Stimulated activated CD4-positive, alpha-beta T cell treated with anti-CD3 and anti-CD28 coated beads, Interleukin-4, amount 100 ng/mL, for 48 hours (primary cell): ENCODE measurements at places on chromosomes 13 and 19.

DNA sequence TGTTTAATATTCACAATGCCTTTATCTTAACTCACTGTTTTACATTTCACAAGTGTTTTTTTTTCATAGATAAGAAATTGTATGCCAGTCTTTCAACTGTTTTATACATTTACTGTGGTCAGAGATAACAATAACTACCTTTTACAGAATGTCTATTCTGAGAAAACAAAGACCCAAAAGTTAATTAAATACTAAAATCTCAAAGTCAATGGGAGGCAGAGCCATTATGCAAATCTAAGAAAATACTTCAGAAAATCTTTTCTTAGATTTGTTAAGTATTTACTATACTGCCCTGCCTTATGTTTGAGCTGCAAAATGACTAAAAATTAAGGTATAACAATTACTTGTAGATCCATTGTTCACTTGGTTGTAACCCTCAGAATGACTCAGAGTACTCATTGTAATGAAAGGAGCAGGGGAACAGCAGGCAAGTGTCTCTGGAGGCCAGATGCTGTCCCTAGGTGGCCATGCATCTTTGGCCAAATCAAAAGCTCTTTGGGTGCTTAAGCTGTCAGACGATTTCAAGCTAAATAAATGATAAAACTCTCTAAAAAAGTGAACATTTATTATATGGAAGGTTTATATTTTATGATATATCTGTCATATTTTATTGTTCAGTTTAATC is 770.1 kb upstream of the PCDH20 start:
- DNase-seq: no peak

DNA sequence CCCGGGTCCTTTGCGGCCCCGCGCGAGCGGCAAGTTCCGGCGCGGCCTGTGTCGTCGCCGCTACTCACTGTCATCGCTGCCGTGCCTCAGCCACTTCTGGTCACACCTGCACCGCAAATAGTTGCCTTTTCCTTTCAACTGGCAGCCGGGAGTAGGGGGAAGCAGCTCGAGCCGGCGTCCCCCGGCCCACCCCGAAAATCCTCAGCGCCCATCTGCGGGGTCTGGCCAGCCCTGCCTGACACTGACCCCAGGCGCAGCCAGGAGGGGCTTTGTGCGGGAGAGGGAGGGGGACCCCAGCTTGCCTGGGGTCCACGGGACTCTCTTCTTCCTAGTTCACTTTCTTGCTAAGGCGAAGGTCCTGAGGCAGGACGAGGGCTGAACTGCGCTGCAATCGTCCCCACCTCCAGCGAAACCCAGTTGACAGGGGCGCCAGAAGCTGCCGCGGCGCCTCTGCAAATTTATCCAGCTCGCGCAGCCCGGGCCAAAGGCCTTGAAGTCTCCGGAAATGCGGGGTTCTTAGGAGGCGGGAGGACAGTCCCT is 1.7 kb downstream of the PDX1 start:
- no peak for DNase-seq

DNA sequence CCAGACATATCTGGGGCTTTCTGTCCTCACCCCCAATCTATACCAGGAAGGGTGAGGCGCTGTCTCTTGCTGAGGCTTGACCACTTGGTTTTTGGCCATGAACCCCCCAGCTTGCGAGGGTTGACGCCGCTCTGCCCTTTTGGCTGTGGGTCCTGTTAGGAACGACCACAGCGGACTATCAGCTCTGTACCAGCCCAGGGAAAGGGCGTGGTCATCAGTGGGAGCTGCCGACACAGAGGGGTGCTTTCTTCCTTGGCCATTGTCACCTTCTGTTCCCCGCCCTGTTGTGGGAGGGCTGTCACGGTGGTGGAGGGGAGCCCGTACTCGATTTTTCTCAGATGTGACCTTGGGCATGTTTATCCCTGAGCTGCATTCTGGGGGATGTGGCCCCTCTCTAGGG is 5.7 kb downstream of the DCAF15 start:
- DNase-seq: no peak

DNA sequence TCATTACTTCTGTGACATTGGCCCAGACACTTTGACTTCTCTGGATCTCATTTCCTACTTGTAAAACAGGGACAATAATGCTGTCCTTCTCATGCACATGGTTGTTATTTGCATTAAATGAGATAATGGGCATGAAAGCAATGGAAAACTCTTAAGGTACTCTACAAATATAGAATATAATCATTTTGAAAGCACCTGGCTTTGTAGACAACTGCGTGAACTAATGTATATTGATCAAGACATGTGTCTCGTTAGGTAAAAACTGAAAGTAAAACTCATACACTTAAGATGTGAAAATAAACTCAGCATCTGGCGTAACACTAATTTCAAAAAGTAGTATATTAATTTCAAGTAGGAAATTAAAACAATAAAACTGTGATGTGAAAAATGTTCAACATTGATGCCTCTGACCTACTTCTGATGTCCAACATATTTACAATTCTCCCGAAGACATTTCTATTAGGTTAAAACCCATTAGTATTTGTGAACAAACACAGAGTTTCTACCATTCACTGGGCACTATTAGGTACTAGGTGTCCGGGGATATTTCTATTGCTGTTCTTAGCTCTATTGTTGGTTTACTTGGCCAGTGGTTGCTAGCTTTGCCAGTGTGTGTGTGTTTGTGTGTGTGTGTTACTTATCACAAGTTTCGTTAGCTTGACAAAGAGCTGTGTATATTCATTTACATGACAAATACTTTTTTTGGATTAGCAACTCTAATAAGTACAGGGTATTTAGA is 220.5 kb downstream of the KCNRG start:
- DNase-seq: no peak

GRCh38 chr13:75651013-75651412 is 14.9 kb downstream of the LMO7 start:
- no peak for DNase-seq

DNA sequence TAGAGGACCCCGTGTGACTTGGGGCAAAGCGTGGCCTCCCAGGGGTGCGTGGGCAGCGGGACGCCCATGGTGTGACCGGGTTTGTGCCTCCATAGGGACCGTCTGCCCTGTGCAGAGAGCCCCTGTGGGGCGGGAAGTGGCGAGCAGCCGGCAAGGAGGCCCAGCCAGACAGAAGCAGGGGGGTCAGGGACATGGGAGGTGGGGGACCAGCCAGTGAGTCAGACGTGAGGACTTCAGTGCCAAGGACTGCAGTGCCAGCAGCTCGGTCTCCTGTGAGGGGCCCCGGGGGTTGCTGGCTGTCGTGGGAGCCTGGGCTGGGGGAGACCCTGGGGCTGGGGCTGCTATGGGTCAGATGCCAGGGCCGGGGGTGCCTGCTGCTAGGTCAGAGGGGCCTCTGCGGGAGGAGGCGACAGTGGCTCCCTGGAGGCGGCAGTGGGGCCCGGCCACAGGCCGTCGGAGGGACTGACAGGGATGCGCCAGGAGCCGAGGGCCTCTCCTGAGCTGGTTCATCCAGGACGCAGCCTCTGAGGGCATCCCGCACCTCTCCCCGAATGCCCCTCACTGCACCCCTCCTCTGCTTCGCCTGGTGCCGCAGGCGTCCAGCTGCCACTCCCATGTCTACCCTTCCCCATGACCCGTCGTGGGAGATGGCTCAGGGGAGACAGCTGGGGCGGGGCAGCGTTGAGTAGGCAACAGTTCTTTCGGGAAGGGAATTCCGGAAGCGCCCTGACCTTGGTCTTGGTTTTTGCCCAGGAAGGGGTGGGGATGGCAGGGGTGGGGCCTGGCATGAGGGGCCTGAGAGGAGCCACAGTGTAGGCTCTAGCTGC is 80.0 kb downstream of the KDM4B start:
- DNase-seq: no peak

- DNase-seq: no peak
These were observed 5.5 kb downstream of the ACP4 start for GRCh38 chr19:50795664-50796073.

- no peak for DNase-seq
These were observed 12.3 kb downstream of the TPT1 start for GRCh38 chr13:45328661-45329111.

GRCh38 chr13:113547238-113547971 is 37.1 kb upstream of the TFDP1 start:
- DNase-seq: no peak

GRCh38 chr13:60230593-60230992 is 66.9 kb upstream of the DIAPH3 start:
- DNase-seq: no peak

DNA sequence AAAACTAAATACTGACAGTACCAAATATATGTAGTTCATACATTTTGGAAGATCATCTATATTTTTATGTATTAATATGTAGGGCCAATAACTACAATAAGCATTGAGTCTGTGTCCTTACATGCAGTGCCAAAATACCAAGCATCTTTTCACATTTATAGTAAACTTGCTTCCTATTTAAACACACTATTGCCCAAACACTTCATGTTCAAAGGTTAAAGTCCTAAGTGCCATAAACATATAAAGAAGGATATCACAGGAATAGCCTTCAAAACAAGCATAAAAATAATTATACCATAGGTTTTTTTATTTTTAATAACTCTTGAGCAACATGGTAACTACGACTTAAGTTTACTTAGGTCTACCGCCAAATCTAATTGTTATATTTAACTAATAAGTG is 27.1 kb downstream of the EXOSC8 start:
- DNase-seq: no peak

DNA sequence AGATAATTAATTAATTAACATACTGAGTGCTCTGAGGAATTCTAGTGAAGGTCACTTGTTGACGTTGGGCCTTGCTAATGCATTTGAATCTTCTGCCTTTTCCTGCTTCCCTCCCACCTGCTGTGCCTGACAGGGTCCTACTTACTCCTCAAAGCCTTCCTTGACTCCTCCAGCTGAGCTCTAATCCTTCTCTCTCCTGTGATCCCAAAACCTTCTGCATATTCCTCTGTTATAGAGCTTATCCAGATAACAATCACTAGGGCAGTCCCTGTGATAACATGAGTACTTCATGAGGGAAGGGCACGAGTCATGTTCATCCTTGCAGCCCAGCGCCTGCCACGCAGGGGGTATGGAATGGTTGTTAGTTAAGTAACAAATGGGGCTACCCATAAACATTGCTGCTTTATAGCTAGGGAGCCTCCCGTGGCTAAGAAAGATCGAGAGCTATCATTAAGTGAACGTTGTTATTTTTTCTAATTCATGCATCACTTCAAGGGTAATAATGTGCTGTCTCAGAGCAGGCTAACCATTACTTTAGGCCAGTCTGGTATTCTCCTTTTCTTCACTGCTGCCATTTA is 19.1 kb upstream of the SPATA13 start:
- no peak for DNase-seq

DNA sequence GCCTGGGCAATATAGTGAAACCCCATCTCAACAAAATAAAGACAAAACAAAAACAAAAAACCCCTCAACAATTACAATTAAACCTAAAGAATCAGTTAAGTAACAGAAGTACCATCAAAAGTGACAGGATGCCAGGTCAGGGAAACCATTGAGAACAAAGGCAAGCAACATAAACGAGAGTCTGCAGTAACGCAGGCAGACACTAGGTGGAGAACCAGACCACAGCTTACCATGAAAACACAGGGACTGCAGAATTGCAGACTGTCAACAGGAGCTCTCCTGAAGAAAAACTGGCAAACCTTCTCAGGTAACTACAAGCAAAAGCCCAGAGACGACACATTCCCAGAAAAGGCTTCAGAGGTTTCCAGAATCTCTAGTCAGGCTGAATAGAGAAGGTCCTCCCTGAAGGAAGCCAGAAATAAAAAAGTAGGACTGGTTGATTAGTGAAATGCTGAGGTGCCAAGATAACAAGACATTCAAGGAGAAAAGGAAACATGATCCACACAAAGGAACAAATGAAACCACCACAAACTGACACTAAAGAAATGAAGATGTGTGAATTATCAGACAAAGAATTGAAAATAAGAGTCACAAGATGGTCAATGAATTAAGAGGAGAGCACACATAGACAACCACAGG is 2.2 kb upstream of the ZNF665 start:
- DNase-seq: peak; percentile 38

DNA sequence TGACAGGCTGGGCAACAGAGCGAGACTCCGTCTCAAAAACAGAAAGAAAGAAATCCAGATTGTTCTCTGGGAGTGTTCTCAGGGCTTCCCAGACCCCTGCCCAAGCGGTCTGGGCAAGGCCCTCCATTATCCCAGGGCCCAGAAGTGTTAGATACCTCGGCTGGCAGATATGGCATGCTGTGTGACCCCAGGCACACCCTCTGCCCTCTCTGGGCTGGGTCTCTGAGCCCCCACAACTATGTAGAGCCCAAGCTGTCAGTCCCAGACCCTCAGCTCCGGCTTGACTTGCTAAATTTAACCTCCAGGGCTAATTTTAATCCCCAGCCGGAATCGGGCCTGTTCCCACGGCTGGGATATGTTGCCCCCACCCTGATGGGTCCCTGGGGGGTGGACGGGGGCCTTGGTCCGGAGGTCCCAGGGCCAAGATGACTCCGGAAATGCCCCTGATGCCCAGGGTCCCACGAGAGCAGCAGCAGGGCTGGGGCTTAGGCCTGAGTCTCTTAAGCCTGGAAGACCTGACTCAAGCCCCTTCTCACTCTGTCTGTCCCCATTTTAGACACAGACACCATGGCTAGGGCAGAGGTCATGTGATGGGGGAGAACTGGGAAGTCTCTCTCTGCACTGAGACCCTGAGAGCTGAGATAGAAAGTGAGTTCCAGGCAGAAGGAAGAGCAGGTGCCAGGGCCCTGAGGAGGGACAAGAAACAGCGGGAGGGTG is 14.5 kb upstream of the TMEM161A start:
- DNase-seq: no peak

GRCh38 chr13:79171141-79172061 is 234.7 kb downstream of the RBM26 start:
- DNase-seq: no peak

DNA sequence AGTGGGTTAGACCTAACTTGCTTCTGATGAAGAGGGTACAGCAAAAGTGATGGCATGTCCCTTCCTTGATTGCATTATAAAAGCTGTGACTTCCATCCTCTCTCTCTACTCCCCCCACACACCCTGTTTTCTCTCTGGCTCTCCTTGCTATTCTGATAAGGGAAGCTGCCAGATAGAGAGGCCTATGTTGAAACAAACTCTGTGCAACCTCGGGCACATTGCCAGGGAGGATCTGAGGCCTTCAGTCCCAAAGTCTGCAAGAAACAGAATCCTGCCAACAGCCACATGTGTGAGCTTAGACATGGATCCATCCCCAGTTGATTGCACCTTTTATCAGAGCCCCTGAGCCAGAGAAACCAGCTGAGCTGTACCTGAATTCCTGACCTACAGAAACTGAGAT is 44.8 kb upstream of the ARGLU1 start:
- DNase-seq: no peak

- no peak for DNase-seq
These were observed 10.4 kb downstream of the XAB2 start for GRCh38 chr19:7618771-7619510.

GRCh38 chr19:1063030-1063908 is 3.7 kb upstream of the ARHGAP45 start:
- no peak for DNase-seq
